GM12865 (cell line): ENCODE measurements at places on chromosomes 2 and 18.
A peak's percentile ranks its signal among the peaks of the same experiment; 100 is the strongest.

GRCh38 chr2:8489221-8489620, 192.6 kb upstream of the ID2 start:
- no peak for DNase-seq

DNA sequence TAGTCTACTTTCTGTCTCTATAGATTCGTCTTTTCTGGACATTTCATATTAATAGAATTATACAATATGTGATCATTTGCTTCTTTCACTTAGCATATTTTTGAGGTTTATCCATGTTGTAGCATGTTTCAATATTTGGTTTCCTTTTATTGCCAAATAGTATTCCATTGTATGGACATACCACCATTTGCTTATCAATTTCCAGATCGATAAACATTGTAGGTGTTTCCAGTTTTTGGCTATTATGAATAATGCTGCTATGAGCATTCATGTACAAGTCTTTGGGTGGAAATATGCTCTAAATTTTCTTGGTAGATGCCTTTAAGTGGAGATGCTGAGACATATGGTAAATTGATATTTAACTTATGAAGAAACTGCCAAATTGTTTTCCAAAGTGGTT, 114.1 kb downstream of the RND3 start:
- no peak for DNase-seq

- DNase-seq, result no peak
Observed at GRCh38 chr18:73638709-73639108, 508.9 kb downstream of the FBXO15 start.

GRCh38 chr2:68709421-68709911, 25.1 kb upstream of the ARHGAP25 start:
- DNase-seq, result peak; percentile 54

- DNase-seq, result no peak
Observed at GRCh38 chr18:3466045-3466444, 16.1 kb downstream of the TGIF1 start.

DNA sequence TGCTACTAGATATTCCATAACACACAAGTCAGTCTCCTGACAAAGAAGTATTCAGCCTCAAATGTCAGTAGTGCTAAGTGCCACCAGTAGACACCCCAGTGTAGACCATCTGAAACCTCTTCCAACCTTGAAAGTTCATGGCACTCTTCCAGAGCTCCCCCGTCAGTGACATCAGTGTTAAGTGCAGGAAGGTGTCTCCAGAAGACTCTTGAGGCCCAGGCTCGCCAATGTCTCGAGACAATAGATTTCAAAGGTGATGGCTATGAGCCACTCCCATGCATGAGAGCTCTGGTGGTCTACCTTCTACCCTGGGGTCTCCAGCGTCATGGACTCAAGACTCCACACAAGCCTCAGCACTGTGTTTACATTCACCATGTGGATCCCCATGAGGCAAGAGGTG, 183.8 kb downstream of the SMAD2 start:
- DNase-seq, result no peak

- no peak for DNase-seq
Observed at GRCh38 chr18:9771977-9772660, 64.0 kb downstream of the RAB31 start.
